ENCODE measurements at places on chromosomes 16 and 17.

DNA sequence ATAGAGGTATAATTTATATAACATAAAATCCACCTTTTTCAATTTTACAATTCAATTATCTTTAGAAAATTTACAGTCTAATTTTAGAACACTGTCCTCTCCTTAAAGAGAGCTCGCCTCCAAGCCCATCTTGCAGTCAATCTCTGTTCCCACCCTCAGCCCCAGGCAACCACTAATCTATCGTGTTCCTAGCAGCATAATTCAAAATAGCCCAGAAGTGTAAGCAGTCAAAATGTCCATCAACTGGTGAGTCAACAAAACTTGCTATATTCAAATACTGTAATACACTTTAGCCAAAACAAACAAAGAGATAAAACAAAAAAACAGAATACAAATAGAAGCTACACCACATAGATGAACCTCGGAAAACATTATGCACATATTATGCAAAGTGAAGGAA lies 1006.8 kb upstream of the EEF2KMT start:
- no peak for DNase-seq

DNA sequence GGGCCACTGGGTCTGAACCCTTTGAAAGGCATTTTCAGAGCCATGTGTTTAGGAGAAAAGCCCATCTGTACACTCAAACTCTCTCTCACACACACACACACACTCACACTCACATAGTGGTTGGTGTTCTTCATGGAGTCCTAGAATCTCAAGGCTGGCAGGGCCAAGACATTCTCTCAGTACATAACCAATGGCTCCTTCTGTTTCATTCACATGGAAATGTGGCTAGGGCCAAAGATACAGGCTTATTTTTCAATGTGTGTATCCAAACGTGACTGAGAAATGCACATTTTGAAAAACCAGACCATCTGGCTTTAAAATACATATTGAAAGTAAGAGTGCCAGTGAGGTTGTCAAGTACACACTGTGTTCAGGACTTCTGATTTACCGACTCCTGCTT lies 59.0 kb upstream of the SALL1 start:
- no peak for DNase-seq

- no peak for DNase-seq
Observed at GRCh38 chr16:48462106-48462740, 77.0 kb upstream of the SIAH1 start.

DNA sequence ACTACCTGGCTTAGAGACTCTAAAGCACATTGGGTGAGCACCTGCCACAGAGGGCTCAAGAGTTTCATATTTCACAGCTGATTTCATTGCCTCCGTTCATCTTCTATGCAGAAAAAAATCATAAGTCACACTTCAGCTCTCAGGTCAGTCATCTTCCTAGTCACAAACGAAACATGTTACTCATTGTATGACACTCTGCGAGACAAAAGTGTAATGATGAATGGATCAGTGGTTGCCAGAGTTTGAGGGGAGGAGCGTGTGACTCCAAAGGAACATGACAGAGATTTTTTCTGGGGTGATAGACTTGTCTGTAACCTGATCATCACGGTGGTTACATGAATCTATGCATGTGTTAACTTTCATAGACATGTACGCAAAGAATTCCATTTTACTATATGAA lies 195.2 kb upstream of the CNTNAP4 start:
- no peak for DNase-seq

DNA sequence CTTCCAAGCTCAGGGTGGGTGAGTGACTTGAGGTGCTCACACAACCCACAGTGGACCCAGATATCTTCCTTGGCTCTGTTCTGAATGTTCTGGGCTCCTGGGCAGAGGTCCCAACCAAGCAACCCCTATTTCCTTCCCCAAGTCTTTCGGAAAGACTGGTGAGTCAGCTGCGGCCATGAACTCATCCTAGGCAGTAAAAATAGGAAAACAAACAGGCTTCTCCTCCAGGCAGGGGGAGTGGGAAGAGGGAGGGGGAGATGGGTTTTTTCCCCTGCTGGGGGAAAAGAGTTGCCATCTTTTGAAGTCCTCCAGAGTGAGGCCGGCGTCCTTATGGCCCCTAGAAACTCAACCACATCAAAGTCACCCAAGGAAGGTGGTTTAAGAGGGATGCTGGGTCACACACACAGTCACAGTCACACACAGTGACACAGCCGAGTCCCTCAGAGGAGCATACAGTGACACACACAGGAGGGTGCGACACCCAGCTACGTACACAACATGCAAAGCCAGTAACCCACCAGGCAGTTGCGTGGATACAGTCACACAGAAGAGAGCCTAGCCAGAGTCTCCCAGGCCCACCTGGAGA lies 16.0 kb upstream of the DLX4 start:
- DNase-seq: no peak

DNA sequence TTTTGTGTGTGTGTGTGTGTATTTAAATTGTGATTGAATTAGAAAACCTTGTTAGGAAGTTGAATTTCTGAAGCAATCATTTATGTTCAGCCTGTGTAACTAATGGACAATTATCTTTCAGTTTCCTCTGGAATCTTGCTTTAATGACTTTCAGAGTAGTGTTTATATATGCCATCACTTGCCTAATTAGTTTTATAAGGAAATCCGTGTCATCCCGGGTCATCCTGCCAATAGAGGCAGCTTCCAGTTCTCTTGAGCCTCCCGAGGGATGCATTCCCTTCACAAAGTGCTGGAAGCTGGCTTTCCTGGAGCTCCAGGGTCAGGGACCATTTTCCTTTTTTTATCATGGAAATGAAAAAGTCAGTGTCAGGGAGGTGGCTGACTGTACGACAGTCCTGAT lies 42.9 kb downstream of the PRKCA start:
- no peak for DNase-seq

- no peak for DNase-seq
Observed at GRCh38 chr16:30104090-30104489, 8.1 kb upstream of the YPEL3 start.

DNA sequence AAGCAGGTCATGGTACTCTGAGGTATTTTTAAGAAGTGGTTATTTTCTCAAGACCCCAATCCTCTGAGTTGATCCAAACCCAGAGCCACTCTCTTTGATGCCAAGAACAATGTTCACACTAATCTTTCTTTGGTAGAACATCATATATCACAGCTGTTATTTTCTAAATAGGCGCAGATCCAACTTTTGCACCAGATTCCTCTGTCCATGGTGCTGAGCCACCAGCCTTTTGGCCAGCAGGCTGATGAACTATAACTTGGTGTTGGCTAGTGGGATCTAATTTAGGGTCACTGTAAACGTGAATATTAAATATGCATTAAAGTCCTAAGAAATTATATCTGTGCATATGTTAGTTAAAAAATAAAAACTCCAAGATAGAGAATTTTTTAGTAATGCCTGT lies 7.0 kb upstream of the ZKSCAN2 start:
- DNase-seq: no peak

DNA sequence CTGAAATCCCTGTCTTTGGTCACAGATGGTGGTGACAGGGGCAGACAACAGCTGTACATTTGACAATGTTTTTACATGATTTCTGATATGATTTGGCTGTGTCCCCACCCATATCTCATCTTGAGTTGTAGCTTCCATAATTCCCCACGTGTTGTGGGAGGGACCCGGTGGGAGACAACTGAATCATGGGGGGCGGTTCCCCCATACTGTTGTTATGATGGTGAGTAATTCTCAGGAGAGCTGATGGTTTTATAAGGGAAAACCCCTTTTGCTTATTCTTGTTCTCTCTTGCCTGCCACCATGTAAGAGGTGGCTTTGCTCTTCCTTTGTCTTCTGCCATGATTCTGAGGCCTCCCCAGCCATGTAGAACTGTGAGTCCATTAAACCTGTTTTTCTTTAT lies 353.9 kb downstream of the CPPED1 start:
- no peak for DNase-seq

DNA sequence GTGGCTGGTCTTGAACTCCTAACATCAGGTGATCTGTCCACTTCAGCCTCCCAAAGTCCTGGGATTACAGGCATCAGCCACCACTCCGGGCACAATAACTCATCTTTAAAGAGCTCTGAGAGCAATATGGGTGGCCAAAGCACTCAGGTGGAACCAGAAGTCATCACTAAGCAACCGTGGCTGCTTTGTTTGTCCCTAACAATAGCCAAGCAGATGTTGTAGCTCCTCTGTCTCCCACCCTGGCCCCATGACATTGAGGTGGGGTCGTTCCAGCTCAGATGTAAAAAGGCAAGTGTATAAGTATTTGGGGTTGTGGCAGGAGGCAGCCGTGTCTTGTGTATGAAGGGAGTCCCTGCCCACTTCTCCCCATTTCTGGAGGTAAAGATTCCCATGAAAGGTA lies 3.7 kb upstream of the SCIMP start:
- DNase-seq: no peak

GRCh38 chr17:80005360-80006338 lies 30.0 kb downstream of the TBC1D16 start:
- DNase-seq: peak; percentile 71

- DNase-seq: no peak
Observed at GRCh38 chr16:75377729-75378386, 55.4 kb downstream of the CFDP1 start.

GRCh38 chr17:1160591-1161390 lies 19.0 kb downstream of the ABR start:
- DNase-seq: no peak

DNA sequence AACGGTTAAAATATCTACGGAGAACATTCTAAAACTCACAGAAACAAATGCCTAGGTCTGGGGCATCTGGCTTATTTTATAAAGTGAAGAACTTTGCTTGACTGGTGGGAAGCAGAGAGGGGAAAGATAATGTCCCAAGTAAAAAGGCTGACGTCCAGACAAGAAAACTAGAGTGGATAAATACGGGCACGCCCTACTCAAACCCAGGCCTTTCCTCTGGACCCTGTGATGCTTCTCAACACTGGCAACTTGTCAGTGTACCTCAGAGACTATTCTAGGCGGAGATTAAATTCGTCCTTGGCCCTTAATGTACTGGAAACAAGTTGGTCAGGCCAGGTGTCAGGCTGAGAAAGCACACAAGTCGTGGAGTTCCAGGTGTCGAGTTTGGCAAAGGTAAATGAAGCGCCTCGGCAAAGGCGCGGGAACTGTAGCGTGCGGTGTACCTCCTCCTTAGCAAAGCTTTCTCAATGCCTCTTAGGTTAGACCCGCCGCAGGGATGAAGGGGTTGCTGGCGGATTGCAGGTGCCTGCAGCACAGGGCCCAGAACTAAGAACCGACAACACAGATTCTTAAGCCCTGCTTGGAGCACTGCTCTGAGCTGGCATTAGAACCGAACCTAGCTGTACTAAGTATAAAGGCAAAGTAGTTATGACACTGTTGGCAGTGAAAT lies 668 bp upstream of the UNK start:
- DNase-seq: no peak

DNA sequence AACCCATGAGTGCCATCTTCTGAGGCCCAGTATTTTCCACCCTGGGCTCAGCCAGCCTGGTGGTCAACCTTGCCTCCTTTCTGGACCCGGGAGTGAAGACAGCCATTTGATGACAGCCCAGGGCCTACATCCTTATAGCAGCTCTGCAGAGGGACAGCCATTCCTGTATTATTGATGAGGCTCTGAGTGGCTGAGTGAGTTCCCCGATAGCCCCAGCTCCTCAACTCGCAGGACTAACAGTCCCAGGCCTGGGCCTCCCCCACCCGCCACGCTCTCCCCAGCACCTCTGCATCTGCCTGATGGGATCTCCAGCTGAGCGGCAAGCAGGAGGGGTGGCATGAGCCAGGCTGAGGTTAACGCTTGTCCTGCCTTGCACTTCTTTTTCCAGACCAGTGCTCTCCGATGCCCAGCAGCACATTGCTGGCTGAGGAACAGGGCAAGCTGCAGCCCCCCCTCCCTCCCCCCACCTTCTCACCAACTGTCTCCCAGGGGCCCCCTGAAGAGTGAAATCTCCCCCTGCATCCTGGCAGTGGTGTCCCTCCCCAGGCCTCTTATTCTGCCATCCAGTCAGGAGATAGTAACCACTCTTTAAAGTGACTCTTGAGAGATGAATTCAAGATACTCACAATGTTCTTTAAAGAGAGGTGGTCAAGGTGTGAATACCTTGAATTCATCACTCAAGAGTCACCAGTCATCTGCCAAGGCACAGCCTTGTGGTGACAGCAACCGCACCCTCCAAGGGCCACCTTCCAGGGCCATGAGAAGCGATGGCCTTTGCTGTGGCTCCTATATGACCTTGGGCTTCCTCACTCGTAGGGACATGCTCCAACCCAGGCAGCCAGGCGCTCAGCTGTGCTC lies 23.5 kb downstream of the CACNG5 start:
- DNase-seq: no peak

- no peak for DNase-seq
Observed at GRCh38 chr17:63497708-63498483, 21.0 kb downstream of the ACE start.

- DNase-seq: no peak
Observed at GRCh38 chr17:44733753-44734152, 25.0 kb upstream of the ADAM11 start.

- no peak for DNase-seq
Observed at GRCh38 chr17:48575066-48575582, 3.0 kb downstream of the HOXB4 start.

DNA sequence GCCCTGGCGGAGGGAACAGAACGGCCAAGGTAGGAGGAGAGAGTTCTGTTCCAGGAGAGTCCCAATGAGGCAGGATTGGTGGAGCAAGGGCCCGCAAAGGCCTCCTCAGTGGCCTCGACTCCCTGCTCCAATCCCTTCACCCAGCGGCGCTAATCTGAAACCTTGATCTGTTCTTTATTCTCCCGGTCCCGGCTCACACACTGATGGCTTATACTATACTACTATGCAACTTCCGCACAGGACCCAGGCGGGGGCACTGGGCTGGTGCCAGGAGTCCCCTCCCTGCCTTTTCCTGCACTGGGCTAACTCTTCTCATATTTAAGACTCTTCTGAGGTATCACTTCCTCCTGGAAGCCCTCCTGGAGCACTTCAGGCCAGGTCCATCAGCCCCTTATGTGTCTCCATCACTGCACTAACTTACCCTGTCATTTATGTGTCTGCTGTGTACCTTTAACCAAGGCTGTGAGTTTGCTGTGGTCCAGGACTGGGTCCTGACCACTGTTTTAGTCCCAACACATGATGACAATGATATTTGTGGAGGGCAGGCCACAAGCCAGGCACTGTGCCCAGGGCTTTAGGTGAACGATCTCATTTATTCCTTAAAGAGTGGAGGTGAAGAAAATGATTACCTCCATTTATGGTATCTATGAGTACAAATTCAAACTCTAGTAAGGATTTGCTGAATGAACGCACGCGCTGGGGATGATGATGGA lies 6.8 kb downstream of the CCDC102A start:
- DNase-seq: no peak

GRCh38 chr17:50918933-50919296 lies 52.8 kb upstream of the TOB1 start:
- DNase-seq: no peak

- DNase-seq: no peak
Observed at GRCh38 chr17:38739305-38739704, 8.8 kb downstream of the PCGF2 start.
